Activated CD4-positive, alpha-beta T cell treated with anti-CD3 and anti-CD28 coated beads, Interleukin-2, Interleukin-6, amounts not matched to agents 100 ng/mL and 50 ng/mL, durations not matched to agents 16 hours and 8 hours (primary cell): ENCODE measurements at places on chromosomes 3 and 15.
A peak's percentile ranks its signal among the peaks of the same experiment; 100 is the strongest.

DNA sequence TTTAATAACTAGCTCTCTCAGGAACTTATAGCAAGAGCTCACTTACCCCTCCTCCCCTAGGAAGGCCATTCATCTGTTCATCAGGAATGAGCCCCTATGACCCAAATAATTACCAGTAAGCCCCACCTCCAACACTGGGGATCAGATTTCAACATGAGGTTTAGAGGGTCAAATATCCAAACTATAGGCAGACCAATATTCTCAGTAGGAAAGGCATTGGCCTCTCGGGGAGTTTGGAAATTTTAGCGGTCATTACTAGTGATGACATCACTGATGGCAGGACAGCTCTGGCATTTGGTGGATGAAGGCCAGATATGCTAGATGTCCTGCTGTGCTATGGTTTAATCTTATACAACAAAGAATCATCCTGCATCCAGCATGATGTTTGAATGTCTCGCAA is 15.2 kb upstream of the CD47 start:
- no peak for DNase-seq

- DNase-seq: no peak
Measured at GRCh38 chr15:68571582-68571981, 7.2 kb upstream of the CORO2B start.

GRCh38 chr15:92681141-92681631 is 25.6 kb upstream of the FAM174B start:
- no peak for DNase-seq

- no peak for DNase-seq
Measured at GRCh38 chr3:147343926-147344325, 62.4 kb downstream of the ZIC4 start.

GRCh38 chr3:74844428-74844827 is 230.0 kb upstream of the CNTN3 start:
- DNase-seq: no peak

GRCh38 chr15:88028024-88028423 is 228.5 kb downstream of the NTRK3 start:
- no peak for DNase-seq

GRCh38 chr3:194485881-194486539 is 792 bp downstream of the ATP13A3 start:
- DNase-seq: peak; percentile 45

DNA sequence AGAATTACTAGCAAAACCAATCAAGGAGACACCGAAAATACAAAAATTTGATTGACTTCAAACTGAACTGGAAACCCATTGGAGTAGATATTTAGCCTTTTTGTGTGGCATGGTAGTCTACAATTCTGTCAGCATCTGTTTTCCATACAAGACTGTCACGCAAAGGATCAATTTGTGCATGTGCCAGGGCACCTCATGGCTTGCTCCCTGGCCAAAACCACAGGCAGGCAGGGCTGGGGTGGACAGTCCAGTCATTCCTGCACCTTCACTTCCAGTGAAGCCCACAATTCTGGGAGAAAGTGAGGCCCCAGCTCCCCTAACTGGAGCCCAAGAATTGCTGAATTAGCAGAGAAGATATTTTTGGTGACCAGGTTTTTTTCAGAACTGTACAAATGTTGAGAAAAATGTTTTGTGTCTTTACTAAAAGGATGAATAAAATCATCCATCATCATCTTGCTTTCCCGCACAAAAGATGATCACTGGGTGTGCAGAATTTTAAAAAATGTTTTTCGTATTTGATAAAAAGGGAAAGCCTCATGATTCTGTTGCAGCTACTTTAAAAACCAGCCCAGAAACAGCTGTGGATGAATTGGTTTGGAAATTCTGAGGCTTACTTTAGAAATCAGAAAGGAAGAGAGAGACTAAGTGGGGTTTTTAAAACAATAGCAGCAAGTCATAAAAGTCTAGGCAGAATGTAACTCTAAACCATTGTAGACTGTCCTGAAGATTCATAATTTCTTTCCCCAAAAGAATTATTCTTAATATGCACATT is 86.4 kb downstream of the PCCB start:
- no peak for DNase-seq

- DNase-seq: no peak
Measured at GRCh38 chr3:70763894-70764293, 451.5 kb upstream of the MDFIC2 start.

DNA sequence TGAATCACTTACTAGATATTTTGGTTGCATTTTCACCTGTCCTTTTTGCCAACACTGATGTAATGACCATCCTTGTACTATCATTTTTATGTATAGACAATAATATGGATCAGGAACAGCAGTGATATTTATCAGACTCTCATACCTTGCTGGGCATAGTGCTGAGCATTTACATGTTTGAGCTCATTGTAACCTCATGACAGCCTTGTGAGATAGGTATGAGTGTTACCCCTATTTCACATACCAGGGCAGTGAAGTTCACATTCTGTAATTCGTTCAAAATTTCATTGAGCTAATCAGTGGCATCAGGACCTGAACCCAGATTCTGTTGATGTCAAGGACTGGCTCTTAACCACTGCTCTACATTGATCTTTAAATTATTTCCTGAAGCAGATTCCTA is 221.5 kb upstream of the TBL1XR1 start:
- DNase-seq: peak; percentile 22

DNA sequence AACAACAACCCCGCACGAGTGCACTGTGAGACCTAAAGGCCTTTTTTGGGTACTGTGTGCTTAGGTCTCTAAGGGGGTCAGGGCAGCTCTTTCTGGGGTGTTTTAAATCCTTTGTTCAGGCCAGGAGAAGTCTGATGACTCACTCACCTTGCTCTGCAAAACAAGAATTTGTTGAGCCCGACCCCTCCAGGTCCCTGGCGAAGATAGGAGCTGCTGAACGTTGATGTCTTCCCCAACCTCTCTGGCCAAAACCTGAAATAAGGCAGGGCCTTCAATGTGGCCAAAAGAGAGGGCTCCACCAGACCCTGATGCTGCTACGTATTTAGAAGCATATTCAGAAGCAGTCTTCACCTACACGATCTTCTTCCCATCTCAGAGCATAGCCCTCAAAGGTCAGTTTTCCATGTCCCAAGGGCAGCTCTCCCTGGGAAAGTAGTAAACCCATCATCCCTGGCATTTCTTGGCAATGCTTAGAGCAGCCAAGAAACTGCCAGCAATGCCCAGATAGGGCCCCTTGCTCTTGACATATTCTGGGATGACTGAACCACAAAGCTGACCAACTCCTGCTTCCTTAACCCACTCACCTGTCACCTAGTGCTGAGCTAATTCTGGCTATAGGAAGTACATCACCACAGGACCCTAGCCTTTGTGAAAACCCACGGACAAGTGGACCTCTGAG is 27.1 kb downstream of the CCDC13 start:
- no peak for DNase-seq

- DNase-seq: no peak
Measured at GRCh38 chr15:58934114-58934447, 602 bp upstream of the SLTM start.

DNA sequence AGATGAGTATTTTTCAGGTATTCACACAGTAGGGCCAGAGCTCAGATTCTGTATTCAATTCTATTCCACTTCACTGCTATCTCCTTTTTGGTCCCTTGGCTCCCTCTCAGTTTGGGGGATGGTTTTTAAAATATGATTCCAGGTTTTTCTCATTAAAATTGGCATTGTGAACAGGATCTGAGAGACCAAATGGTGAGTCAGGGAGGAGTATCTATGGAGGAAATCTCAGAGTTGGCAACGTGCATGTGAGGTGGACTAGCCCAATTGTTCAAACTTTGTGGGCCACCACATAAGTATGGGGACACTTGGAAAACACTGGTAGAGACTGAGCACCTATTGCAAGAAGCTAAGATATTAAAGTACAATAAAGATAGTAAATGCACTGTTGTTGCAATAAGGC is 53.9 kb upstream of the TTC14 start:
- no peak for DNase-seq

GRCh38 chr3:191568206-191568605 is 107.2 kb downstream of the PYDC2 start:
- no peak for DNase-seq

DNA sequence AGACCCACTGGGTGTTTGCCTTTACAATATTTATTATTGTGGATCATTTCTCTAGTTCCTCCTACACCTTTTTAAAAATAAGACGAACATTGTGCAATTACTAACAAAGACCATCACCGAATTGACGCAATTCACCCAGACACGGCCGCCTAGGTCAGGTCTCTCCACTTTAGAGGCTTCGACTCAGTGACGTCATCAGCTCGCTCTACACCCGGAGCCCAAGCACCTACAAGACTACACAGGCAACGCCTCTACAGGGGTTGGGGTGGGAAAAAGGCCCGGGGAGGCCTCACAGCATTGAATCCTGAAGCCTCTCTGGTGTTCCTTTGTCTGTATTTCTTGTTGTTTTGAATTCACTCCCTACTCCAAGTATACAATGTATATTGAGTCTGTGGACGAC is 16.6 kb downstream of the ZIC4 start:
- no peak for DNase-seq

GRCh38 chr15:88998980-88999713 is 86.0 kb upstream of the MFGE8 start:
- DNase-seq: no peak

DNA sequence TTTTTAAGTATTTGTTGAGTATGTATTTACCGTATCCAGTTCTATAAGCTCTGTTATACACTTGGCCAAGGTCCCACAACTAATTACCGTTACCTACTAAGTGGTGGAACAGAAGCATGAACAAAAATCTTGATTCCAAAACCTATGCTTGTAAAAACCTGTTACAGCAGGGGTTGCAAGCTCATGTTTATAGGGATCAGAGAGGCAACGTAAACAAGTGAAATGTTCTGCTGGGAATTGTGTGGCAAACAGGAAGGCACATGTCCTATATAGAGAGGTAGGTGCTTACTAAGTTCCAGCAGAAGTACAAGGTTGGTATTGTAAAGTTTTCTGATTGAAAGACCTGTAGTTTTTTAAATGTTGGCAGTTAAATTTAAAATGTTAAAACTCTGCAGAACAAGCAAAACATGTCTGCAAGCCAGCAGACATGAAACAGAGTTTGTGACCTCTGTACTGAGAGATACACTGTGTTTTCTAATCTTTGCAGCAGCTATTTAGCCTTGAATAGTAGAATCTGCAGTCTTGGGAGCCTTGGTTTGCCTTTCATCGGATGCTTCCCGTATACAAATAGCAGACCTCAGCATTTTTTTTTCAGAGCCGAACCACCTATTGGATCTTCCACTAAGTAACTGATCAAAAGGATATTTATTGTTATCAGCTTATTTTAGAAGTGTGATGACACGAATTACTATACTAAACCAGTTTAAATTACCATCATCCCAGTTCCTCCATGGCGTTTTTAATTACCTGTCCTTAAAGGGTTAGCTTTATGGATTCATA is 11.4 kb downstream of the IREB2 start:
- DNase-seq: no peak

GRCh38 chr15:32723171-32723948 is 5.6 kb downstream of the GREM1 start:
- peak; percentile 64 for DNase-seq

- DNase-seq: no peak
Measured at GRCh38 chr3:176739159-176739558, 458.1 kb downstream of the TBL1XR1 start.

DNA sequence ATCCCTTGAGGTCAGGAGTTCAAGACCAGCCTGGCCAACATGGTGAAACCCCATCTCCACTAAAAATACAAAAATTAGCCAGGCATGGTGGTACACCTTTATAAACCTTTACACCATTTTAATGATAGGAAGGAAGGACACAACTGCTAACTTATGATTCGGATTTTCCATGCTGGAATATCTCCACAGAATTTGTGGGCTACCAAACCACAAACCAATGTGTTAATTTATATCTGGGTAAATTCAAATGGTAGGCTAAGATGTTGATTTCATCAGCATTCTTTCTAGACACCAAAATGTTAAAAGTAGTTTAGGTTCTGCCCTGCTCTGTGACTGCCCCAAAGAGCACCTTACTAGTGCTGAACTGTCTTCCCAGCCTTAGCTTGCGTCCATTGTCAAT is 72.8 kb downstream of the POLQ start:
- no peak for DNase-seq

GRCh38 chr15:74768099-74768770 is 13.6 kb upstream of the CSK start:
- DNase-seq: no peak

DNA sequence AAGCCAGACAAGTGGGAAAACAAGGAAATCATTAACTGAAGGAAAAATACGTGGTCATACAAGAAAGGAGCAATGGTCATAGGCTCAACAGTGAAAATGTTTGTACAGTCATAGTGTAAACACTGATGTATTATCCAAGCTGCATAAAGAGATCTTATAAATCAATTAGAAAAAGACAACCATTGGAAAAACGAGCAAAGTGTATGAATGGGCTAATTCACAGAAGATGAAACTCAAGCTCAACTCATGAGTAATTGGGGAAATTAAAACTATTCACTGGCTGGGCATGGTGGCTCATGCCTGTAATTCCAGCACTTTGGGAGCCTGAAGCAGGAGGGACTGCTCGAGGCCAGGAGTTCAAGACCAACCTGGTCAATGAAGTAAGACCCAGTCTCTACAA is 6.4 kb upstream of the IGF2BP2 start:
- no peak for DNase-seq

DNA sequence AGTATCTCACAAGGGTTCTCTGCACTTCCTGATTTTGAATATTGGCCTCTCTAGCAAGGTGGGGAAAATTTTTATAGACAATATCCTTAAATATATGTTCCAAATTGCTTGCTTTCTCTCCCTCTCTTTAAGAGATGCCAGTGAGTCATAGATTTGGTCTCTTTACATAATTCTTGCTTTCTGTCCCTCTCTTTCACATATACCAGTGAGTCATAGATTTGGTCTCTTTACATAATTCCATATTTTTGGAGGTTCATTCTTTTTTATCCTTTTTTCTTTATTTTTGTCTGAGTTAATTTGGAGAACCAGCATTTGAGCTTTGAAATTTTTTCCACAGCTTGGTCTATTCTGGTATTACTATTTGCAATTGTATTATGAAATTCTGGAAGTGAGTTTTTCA is 77.7 kb upstream of the NUDT16 start:
- no peak for DNase-seq

DNA sequence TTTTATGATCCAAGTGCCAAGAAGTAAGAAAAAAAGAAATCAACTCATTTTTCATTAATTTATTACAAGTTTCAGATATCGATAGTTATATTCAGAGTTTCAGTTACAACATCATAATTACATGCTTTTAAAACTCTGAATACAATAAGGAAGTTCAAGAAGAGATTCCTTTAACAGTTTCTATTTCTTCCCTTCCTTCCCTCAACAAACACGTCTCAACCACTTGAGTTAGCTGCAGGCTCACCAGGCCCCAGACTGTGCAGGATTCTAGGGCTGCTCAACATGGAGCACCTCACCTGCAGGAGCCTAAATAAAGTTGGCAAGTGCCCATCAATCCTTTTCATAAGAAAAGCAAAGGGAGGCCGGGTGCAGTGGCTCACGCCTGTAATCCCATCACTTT is 79.2 kb upstream of the FNDC3B start:
- no peak for DNase-seq

GRCh38 chr3:176987901-176988650 is 209.2 kb downstream of the TBL1XR1 start:
- DNase-seq: no peak

DNA sequence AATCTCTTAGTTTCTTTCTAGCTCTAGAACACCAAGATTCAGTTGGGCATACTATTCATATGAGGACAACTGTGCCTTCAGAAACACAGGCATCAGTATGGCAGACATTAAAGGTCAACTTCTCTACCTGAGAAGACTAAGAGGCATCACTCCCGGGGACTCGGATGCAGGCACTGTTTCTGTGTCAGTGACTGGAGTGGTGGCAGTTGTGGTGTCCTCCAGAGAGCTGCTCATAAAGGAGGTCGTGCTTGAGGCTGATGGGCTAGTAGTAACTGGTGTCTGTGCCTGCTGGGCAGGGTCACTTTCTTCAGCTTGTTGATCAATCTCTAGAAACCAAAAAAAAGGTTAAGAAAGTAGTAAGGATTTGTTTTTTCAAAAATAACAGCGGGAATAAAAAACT is 75.2 kb downstream of the FBXL22 start:
- DNase-seq: peak; percentile 6
